Vagina (tissue), 2 donors: ENCODE measurements at places on chromosomes 6 and 20. TPM values are rescaled to one million over a fixed set of nuclear protein-coding genes. Genes with fewer than 3 reads are reported as not detected.

DNA sequence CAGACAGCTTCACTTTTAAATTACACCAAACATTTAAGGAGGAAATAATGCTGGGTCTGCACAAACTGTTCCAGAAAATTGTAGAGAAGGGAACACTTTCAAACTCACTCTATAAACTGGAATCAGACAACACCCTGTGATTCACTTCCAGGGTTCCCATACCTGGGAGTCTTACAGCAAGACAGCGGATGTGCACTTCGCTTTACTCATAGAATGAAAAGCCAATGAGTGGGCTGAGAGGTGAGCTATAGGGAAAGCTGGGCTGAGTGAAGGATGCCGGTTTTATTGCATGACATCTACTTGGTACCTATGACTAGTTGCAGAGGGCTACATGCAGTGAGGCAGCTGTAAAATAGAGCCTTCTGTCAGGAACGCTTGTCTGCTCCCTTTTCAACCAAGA, 152.1 kb downstream of the FNDC1 start:
- DNase-seq: no peak

- DNase-seq: no peak
Measured at GRCh38 chr20:44241796-44242195, 5.3 kb upstream of the GDAP1L1 start.

DNA sequence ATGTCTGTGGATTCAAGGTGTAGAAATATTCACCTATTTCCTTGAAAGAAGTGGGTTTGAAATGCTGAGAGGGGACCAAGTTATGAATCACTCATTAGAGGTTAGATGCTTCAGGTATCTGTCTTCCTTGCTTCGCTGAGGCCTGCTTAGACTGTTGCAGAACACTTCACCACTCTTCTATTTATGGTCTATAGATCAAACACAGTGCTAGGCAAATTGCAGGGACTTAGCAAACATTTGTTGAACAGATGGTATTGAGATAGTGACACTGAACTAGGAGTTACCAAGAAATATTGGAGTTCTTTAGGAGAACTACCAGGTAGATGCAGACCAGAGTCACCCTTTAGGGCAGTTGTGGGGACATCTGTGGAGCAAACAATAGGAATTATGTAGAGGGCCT, 123.8 kb downstream of the RFPL4B start:
- no peak for DNase-seq

- DNase-seq: no peak
Measured at GRCh38 chr20:53513489-53514298, 79.9 kb downstream of the ZNF217 start.

DNA sequence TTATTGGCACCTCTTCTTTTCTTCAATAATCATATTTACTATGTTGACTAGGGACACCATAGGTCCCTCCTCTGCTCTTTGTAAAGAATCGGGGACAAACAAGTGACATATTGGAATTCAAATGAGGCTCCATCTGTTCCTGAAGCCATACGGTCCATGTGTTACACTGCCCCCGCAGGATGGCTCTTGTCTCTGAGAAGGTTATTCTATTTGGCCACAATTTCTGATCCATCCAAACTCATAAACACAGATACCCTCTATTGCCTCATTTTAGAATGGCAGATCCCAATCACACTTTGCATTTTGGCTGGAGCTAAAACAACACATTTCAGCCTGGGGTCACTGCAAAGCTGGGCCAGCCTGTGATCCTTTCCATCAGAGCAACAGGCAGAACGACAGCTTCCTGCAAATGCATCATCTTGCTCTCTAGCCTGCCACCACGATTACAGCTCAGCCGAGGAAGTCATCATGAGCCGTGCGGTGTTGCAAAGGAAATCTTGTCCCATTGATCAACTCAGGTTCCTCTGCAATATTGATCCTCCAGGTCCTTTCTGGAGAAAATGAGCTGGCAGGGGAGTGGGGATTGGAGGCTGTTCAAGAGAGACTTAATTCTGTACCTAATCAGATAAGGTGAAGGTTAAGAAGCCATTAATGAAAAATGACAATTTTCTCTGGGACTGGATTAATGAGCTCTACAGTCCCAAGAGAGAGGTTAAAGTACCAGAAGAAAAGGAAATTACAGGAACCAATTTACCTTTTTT, 73.1 kb downstream of the AGPAT4 start:
- no peak for DNase-seq

DNA sequence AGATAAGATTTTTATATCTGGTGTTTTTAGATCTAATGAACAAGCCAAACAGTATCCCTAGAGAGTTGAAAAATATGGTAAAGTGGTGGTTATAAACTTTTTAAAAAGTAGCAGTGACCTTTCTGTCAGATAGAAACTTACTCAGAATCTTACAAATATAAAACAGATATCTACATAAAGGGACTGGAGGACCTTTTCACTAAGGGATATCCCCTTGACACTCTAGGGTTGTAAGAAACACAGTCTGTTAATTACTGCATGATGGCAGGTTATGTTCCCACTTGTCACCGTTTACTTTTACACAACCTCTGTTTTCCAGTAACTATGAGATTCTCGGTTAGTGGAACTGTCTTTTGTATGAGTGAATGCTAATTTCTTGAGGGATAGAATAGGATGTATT, 11.5 kb downstream of the CFAP206 start:
- DNase-seq: no peak

GRCh38 chr6:148817689-148818088, 70.9 kb downstream of the UST start:
- DNase-seq: no peak

C6orf118 gene
- total RNA-seq: not detected

IL17F gene
- not detected for total RNA-seq

DNA sequence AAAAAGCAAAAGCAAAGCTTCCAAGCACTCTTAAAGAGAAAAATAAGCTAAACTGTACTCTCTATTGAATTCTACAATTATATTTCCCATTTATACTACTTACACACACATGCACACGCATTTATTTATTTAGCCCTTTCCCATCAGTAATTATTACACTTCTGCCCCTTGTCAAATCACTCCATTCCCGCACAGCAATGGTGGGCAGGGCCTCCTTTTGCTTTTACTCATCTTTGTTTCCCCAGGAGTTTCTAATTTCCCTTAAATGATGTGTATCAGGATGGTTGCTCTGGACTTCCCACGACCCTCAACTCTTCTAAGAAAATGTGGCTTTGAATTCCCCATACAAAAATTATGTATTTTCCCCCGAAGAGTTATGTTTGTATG, 19.9 kb downstream of the PXT1 start:
- no peak for DNase-seq

GRCh38 chr6:54132587-54132986, 21.3 kb downstream of the MLIP start:
- no peak for DNase-seq

DNA sequence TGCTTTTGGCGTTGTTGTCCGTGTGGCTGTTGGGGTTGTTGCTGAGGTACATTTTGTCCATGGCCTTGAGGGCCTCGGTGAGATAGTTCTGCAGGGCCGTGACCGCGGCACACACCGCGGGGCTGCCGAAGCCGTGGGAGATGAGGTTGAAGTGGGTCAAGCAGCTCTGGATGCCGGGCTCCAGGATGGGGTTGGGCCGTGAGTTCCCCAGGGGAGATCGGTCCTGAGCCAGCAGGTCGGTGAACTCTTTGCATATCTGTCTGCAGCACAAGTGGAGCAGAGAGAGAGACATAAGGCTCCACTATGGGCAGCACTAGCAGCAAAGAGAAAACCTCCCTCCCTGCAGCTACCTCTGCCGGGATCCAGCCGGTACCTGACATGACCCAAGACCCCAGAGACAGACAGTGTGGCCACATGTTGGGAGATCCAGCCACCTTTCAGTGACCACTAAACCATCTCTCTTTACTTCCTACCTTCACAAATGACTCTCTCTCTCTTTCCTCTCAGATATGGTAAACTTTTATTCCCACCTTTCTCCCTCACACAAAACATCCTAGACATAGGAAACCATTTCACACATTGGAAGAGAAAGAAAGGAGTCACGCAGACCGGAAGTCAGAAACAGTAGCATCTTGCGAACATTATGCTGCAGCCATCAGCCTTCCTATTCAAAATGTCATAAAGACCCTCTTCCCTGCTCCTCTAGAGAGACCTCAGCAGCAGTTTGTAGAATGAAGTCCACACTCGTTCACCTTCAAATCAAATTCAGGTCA, 16.2 kb downstream of the TFAP2A start:
- DNase-seq: no peak

DSN1 gene
- total RNA-seq: 4.7 TPM

GPLD1 gene
- total RNA-seq: 15.7 TPM

DNA sequence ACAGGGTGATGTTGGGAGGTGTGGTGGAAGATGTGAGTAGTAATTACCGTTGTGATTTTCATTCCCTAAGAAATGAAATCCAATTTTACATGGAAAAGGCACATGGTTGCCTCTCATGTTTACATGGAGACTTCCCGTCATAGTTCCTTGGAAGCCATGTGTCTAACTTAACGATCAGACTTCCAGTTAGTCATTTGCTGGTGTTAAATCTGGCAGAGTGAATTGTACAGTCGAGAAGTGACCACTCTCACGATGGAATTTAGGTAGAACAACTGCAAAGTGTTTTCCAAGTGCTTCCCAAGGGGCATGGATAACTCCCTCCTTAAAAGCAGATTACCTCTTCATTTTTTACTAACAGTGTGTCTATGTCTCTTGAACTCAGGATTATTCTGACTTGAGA, 145.8 kb upstream of the CCN2 start:
- no peak for DNase-seq

- DNase-seq: no peak
Measured at GRCh38 chr6:42137194-42137753, 5.1 kb downstream of the C6orf132 start.

DNA sequence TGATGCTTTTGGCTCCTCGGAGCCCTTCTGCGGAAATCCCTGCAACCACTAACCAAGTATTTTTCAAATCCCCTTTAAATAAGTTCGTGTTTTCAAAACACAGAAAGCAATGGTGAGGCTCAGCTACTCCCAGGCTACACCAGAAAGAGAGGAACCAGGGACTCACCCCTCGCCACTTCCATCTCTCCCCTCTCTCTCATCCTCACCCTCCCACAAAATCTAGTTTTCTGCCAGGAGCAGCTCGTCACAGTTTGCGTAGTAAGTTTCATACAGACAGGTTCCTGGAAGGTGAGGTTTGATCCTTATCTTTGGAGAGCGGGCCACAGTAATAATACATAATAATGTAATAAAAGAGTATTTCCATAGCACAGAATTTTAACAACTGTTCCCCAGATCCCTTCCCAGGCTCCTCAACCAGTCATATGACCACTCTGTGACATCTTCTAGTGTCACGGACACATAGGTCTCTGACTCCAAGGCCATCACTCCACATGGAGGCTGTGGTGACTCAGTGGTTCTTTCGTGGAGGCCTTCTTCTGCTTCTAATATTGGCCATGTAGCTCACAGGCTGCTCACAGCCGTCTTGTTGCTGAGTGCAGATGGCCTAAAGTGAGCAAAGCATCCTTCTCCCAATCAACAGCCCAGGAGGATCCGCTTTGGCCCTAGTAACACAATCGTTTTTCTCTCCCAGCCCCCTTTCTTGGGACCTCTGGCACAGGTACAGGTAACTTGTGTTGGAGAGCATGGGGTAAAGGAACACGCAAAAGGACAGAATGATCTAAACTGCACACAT, 295.7 kb downstream of the CDC5L start:
- DNase-seq: no peak

PTPRK gene
- 82.5 TPM for total RNA-seq

DNA sequence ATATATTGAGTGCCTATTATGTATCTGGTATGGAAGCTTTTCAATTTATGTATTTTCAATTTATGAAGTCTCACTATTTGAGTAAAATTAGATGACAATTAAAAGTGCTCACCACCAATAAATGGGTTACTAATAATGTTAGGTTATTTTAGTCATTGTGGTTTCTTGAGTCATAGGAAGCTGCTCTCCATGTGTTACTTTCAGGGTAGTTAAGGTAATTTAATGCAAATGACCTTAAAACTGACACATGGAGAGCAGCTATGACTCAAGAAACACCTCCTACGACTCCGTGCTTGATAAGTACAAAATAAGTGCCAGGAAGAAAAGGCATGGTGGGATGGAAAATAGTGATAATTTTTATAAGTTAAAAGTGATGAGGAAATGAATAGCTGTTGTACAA, 16.5 kb upstream of the TINAG start:
- no peak for DNase-seq

HCRTR2 gene
- not detected for total RNA-seq

TULP4 gene
- 79.8 TPM for total RNA-seq

CALHM6 gene
- total RNA-seq: not detected

- no peak for DNase-seq
Measured at GRCh38 chr20:62792182-62792939, 3.9 kb upstream of the MRGBP start.

IRAK1BP1 gene
- 4.2 TPM for total RNA-seq

DNA sequence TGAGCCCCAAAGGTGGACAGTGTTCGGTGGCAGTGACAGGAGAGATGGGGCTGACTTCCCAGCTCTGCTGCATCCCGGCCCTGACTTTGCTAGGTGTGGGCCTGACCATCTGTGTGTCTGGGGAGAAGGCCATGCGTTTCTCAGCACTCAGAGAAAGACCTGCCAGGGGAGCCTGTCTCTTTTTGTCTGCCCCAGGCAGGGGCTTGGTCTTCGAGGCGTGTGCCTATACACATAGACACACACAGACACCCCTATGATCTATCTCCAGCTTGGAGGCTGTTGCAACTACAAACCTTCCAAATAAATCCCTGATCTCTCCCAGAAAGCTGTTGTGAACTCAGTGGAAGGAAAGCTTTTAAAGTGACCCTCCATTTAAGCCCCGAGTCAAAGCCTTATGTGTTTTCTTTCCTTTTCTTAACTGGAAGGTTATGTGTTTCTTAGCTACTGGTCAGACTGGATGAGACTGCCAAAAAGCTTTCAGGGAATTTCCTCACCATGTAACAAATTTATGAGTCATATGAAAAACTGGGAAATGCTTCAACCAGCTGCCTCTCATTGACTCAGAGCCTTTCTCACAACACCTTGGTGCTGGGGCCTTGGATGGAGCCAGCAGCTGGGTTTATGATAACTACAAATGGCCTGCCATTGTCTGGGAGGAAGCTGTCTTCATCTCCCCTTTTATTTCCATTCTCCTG, 102.6 kb downstream of the CDC5L start:
- DNase-seq: no peak

TMEM14A gene
- total RNA-seq: 16.9 TPM

DNA sequence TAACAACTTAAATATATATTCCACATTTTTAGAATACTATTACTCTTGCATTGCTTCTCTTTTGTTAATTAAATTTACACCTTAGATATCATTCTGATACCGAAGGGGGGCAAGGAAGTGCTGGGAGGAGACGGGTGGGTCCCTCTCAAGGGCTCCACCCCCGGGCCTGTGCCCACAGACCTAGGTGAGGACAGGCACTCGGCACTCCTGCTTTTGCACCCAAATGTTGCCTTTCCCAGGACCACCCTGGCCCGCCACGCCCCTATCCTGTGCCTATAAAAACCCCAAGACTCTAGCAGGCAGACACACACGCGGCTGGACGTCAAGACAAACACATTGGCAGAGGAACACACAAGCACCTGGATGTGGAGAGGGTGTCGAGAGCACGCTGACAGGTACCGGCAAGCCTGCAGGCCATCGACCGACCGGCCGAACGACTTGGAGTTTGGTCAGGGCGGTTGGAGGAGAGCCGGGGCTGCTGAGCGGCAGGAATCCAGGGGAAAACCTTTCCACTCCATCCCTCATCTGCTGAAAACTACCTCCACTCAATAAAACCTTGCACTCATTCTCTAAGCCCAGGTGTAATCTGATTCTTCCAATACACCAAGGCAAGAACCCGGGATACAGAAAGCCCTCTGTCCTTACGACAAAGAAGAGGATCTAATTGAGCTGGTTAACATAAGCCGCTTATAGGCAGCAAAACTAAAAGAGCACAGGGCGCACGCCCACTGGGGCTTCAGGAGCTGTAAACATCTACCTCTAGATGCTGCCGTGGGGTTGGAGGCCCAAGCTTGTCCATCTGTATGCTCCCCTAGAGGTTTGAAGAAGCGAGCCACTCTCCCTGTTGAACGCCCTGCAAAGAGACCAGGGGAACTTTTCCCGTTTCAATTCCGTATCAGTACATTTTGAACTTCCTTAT, 197.4 kb upstream of the PRSS16 start:
- DNase-seq: no peak
